ENCODE measurements at places on chromosomes 12 and 14.

- peak; percentile 61 for DNase-seq
Observed at GRCh38 chr12:52321418-52321817, 220 bp upstream of the KRT83 start.

GRCh38 chr12:95624589-95624988 lies 73.3 kb upstream of the USP44 start:
- no peak for DNase-seq

DNA sequence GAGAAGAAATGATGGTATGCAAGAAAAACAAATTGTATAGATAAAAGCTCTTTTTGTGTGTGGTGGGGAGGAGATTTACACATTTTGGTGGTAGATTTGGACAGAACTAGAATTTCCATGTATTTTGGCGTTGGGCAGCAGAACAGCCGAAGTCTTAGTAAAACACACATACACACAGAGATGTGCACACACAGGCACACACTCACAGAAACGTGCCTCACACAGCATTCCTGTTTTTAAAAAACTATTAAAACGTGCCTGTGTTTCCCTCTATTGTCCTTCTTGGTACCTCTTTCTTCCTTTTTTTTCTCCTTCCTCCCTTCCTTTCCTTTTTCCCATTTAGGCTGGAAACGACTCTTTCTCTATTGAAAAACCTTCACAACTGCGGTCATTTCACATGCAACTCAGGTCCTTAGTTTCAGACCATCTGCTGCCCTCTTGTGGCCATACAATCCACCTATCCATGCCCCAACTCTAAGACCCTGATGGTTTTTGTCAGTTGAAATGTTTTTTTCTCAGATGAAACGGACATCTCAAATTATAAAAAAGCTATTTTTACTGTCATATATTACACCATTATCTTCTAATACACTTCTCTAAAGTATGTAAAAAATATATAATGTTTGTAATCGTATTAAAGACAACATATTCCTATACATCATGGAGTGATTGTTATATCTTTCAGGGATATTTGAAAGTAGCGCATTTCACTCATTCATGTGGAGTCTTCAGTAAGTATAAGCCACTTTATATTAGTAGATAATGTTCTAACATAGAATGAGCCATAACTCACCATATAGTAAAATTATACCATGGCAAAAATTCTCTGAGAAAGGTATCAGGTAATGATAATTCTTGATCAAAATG lies 386.7 kb upstream of the NOVA1 start:
- DNase-seq, result peak; percentile 63

GRCh38 chr12:64895526-64895925 lies 71.1 kb downstream of the TBC1D30 start:
- no peak for DNase-seq

GRCh38 chr12:125149160-125150108 lies 84.2 kb downstream of the AACS start:
- no peak for DNase-seq

DNA sequence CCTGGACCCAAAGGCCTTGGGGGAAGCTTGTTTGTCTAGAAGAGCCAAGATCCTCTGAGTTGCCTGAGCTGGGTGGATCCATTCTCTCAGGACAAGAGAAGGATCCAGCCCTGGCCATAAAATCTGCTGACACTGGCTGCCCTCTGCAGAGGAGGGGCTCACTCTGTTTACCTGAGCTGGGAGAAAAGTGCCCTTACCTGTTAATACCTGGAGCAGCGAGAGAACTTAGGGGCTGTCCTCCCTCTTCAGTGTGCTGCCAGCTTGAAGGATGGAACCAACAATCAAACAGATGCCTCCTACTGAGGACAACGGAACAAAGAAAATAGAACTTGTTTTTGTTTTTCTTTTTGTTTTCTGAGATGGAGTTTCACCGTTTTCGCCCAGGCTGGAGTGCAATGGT lies 7.3 kb upstream of the KRT7 start:
- DNase-seq, result no peak

DNA sequence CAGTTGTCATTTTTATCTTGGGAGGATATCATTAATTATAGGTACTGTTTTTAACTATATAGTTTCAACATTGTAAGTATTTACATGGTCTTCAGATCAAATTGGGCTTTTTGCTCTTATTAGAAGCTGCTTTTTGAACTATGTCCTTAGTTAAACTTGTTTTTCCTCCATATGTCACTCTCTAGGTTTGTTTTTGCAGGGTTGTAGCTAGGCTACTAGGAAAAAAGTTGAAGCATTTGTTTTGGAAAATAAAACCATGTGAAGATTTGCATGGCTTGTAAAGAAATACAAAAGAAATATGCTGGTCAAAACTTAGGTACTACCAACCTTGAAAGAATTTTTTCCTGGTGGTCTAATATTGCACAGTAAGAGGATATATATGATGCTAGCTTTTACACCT lies 3.4 kb downstream of the ARID2 start:
- no peak for DNase-seq

DNA sequence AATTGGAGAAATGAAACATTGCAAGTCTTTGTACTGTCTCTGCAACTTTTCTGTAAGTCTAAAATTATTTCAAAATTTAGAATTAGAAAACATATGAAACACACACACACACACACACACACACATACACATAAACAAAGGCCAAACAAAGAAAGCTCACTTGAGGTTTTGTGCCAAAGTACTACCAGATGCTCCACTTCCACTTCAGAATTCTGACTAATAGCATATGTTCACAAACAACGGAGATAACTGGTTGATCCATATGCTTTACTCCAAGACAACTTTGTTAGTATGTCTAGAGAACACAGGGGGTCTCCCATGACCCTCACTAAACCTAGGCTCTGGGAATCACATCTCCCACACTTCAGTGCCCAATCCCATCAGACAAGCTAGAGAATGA lies 133.8 kb upstream of the CLEC14A start:
- no peak for DNase-seq

- DNase-seq, result no peak
Observed at GRCh38 chr12:26953447-26953846, 15.2 kb downstream of the FGFR1OP2 start.

DNA sequence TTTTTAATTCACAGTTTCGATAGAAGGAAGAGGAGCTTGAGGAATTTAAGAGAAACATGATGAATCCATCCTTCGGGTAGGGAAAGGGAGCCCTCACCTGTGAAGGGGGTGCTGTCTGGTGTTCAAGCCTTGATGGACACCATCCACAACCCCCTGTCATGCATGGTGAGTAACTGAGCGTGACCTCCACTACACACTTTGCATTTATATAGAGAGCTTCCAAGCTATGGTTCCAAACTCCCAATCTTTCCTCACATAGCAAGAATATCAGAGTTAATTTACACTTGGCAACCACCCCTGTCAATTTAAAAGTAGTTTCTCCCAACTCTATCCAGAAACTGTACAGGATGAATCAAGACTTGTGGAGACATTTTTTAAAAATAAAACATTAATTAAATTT lies 13.1 kb upstream of the NID2 start:
- DNase-seq, result no peak

DNA sequence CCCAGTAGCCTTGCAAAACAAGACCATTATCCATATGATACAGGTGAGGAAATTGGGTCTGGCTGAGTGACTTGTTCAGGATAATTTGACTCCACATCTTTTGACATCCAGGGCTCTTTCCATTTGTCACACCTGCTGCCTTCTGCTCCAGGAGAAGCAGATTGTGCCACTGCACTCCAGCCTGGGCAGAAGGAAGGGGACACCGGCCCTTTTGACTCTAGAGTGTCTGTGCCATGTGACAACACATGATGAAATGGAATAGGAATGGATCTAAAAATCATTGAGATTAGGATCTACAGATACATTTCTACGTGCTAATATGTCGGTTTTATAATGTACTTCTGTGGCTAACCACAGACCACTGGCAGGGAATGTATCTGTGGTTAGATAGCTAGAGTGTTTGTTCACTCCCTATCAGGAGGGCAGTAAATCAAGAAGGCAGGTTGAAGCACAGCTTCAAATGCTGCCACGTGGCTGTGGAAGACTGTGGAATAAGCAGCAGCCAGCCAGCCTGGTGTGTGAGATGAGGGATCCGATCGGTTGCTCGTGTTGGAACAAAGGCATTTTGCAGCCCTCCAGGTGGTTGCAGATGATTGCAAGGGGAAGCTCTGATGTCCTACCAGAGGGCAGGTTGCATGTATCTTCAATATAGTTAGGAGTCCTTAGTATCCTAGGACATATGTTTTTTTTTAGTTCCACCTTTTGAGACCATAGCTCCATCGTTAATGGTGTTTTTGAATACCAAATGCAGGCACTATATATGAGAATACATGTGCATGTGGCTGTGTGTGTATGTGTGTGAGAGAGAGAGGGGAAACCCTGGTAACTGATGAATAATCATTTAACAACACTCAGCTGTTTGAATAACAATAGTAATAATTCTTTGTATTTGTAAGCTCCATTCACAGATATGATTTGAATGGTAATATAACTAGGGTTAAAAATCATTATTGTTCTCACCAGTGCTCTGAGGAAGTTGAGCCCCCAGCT lies 28.6 kb downstream of the EML1 start:
- DNase-seq, result no peak

DNA sequence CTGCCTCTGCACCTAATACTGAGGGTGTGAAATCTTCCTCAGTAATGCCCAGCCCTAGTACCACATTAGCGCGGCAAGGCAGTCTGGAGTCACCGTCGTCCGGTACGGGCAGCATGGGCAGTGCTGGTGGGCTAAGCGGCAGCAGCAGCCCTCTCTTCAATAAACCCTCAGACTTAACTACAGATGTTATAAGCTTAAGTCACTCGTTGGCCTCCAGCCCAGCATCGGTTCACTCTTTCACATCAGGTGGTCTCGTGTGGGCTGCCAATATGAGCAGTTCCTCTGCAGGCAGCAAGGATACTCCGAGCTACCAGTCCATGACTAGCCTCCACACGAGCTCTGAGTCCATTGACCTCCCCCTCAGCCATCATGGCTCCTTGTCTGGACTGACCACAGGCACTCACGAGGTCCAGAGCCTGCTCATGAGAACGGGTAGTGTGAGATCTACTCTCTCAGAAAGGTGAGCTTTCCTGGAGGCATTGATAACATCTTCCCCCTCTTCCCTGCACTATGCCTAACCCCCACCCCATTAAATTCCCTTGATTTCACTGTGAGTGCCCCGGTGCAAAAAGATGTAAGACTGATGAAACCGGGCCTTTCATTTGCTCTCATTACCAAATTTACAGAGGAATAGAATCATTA lies 291.4 kb downstream of the NAV3 start:
- DNase-seq, result no peak

- DNase-seq, result no peak
Observed at GRCh38 chr14:57526942-57527341, 33.3 kb upstream of the CCDC198 start.

DNA sequence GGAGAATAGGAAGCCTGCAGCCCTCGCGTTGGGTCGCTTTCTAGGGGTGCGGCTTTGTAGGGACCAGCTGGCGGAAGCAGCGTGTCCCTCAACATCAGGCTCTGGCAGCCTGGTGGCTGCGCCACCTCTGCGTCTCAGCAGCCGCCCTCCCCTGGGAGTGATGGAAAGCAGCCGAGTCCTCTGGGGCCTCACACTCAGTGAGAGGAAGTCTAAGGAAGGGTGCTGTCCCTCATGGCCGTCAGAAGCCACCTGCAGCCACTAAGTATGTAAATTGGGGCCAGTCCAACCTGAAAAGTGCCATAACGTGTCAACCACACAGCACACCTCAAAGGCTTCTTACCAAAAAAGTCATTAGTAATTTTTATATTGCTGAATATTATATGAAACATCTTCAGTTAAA lies 80.3 kb downstream of the WDR20 start:
- no peak for DNase-seq

GRCh38 chr12:32051511-32052211 lies 55.0 kb upstream of the BICD1 start:
- no peak for DNase-seq

DNA sequence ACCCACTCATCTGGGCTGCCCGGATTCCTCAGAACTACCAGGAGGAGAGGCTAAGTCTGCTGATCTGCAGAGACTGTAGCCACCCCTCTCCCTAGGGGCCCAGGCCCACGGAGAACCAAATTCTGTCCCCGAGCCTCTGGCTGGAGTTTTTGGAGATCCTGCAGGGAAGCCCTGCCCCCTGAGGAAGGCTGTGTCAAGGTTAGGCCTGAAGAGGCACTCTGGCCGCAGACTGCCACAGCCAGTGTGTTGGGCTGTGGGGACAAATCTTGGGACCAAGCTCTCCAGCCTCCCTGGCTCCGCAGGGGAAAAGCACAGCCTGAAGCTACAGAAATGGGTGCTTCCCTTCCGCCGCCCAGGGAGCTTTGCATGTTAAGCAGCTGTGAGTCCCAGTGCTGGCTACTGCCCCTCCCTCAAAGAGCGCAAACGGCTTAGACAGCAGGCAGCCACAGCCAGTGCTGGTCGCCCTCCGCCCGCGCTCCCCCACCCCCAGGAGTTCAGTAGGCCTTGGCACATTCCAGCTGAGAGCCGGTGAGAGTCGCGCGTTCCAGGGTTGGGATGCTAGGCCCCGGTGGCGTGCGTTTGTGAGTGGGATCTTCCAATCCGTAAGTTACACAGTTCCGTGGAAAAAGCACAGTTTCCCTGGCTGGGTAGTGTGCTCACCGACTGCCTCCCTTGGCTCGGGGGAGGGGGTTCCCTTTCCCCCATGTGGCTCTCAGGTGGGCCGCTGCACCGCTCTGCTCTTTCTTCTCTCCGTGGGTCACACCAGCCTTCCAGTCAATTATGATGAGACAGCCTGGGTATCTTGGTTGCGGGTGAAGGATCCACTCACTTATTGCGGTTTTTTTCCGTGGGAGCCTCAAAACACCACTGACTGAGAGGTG lies 13.2 kb downstream of the CLEC4E start:
- DNase-seq, result no peak

- DNase-seq, result no peak
Observed at GRCh38 chr12:55728186-55728938, 447 bp downstream of the CD63 start.

DNA sequence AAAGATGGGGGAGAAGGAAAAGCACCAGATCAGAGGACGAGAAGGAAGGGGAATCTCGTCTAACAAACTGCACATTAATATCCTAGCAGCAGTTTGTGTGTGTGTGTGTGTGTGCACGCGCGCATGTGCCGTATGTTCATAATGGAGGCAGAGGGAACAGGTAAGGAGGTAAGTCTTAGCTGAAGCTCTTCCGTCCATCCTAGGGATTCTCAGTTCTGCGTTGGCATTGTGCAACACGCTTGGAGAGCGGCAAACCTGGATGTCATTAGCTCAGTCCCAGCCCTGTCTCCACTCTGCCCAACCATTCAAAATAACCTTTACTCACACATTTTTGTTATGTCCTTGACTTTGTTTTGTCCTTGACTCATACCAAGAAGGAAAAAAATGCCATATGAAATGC lies 1.6 kb upstream of the C1R start:
- DNase-seq, result no peak

- DNase-seq, result no peak
Observed at GRCh38 chr14:78997811-78998210, 827.6 kb downstream of the NRXN3 start.

GRCh38 chr14:22073801-22074200 lies 400.2 kb upstream of the OR4E1 start:
- no peak for DNase-seq

DNA sequence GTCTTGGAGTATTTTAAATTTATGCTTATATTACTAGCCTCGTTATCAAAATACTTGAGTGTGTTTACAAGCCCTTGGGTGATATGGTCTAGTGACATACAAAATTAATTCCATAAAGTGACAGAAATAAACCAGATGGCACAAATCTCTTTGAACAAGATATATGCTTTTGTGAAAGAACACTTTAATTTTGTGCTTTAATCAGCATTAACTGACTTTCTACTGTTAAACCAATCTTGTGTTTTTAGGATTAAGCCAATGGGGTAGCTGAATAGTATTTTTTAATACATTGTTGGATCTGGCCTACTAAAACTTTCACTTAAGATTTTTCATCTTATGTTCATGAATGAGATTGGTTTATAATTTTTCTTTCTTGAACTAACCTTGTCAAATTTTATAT lies 30.4 kb upstream of the GCH1 start:
- DNase-seq, result no peak

Measured in anterior cingulate cortex (tissue), 58 donors.